ENCODE measurements at places on chromosomes 7 and 10.

DNA sequence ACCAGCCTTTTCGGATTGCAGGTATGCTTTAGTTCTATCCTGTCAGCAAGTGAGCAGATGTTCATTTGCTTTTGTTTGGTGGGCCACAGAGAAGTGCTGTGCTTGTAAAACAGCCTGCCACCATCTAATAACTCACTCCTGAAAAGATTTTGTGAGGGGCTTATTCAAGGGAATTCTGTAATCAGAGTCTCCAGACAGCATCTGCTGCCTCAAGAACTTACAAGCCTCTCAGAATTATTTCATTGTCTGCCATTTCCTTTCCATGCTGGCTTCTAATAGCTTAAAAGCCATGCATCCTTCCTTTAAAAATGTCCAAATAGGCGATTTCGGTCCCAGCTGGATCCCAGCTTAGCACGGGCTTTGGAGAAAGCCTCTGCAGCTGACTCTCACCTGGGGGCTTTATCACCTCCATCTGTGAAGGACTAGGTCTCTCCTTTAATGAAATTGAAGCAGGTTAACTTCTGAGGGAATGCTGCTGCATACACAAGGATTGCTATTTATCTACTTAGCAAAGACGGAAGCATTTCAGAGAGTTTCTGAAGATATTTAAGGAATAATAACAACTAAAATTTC, 48.0 kb downstream of the MALRD1 start:
- DNase-seq = no peak

DNA sequence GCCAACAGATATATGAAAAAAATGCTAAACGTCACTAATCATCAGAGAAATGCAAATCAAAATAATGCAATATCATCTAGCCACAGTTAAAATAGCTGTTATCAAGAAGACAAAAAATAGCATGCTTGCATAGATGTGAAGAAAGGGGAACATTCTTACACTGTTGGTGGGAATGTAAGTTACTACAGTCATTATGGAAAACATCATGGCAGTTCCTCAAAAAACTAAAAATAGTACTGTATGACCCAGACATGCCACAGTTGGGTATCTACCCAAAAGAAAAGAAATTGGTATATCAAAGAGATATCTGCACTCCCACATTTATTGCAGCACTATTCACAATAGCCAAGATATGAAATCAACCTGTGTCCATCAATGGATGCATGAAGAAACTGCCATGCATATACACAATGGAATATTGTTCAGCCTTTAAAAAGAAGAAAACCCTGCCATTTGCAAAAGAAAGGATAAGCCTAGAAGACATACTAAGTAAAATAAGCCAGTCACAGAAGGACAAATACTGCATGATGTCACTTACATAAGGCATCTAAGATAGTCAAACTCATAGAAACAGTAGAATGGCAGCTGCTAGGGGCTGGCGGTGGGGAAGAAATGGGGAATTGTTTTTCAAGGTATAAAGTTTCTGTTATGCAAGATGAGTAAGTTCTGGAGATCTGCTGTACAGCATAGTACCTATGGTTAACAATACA, 107.0 kb downstream of the PTPN20 start:
- no peak for DNase-seq

GRCh38 chr10:68559841-68560185, 324 bp upstream of the TET1 start:
- DNase-seq = no peak

DNA sequence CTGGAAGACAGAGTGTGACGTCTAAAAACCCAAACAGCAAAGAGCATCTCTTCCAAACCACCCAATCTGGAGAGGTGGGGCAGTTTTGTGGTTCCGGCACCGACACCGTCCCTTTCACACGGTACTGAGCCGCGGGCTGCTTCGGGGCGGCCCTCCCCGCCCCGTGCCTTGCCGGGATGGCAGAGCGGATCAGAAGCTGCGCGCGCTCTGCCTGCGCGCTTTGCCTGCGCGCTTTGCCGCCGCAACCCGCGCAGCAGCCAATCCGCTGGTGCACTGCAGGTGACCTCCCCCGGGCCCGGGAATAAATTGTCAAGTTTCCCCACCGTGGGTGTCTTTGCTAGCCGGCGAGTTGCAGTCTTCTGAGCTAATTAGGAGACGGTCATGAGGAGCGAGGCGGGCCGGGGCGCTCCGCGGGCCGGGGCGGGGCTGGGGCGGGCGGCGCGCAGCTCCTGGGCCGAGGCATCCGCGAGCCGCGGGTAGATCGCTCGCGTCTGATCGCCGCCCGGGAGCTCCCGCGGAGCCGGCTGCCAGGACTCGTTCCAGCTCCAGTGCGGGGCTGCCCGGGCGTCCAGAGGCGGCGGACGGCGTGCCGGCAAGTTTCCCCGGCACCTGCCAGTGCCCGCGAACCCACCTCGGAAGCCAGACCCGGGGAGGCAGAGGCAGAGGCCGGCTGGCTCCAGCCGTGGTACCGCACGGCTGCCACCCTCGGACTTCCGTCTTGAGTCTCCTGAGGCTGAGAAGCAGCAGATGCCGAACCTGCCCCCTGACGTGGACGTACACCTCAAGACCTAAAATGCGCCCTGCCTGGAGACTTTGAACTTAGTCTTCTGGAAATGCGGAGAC, 536.0 kb upstream of the GALNT17 start:
- DNase-seq = no peak

- DNase-seq = no peak
Measured at GRCh38 chr10:125221716-125222115, 61.4 kb upstream of the CTBP2 start.

- DNase-seq = peak; percentile 47
Measured at GRCh38 chr7:33893377-33893776, 12.0 kb upstream of the BMPER start.

DNA sequence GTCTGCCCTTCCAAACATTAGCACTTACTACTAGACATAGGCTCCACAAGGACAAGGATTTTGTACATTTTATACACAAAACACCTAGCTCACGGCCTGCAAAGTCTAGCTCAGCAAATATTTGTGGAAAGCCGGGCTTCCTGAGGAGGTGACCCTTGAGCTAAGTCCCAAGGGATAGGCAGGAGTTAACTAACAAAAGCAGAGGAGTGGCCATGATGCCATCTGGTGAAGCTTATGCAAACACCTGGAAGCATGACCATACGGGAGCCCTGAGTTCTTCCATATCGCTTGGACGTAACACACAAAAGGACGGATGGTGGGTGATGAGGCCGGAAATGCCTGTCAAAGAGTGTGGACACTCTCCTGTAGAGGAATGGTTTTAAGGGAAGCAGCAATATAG, 25.9 kb upstream of the YAE1 start:
- peak; percentile 64 for DNase-seq

DNA sequence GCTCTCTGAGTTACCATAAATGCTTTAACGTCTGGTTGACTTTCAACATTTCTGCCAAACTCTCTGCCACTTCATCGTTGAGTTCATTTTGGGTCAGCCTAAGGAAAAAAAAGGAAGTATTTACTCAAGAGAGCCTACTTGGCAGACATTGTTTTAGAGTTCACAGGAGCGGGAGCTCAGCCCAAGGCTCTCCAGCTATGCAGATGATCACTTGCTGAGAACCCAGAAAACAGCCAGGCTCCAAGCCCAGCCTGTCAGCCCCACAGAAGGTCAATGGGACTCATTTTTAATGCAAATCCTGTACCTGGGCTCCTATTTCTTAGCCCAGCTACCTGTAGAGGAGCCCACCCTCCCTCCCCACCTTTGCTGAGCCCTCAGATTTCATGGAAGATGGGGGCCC, 45.5 kb downstream of the NOD1 start:
- no peak for DNase-seq

GRCh38 chr10:98293550-98294269, 25.7 kb upstream of the LOXL4 start:
- no peak for DNase-seq

DNA sequence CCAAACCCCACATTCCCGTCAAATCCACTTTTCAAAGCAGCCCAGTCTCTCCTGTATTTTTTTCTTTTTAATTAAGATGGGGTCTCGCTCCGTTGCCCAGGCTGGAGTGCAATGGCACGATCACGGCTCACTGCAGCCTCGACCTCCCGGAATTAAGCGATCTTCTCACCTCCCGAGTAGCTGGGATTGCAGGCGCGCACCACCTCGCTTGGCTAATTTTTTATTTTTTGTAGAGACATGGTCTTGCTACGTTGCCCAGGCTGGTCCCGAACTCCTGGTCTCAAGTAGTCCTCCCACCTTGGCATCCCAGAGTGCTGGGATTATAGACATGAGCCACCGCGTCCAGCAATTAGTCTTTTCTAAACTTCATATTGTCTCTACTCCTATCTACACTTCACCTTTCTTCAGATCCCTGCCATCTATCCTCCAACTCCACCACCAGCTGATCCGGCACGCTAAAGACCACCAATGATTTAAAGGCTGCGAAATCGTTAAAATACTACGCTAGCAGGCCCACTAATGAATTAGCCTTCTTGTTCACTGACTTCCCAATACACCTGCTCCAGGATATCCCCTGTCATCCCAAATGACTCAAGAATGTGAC, 525 bp upstream of the CHUK start:
- no peak for DNase-seq

DNA sequence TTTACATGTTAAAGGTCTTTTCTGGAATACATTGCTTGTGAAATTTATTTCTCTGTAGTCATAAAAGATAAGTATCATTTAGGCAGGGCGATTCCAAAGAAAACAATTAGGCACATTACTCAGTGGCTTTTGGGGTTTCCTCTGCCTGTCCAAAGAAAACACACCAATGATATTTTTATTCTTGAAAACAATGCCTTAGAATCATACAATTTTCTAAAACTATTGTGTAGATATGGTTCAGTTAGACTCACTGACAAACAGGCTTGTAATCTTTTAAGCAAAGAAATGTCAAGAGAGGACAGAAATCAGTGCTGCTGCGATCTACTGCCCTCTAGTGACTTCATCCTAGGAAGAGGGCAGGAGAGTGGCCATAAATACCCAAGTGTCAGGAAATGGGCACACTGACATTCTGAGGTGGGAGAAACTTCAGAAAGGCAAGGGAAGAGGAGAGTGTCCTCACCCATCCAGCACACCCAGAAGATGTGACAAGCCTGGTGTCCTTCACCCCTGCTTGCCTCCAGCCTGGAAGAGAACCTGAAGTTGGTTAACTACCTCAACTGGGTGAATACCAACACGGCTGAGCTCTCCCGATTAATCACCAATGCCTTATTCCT, 120.5 kb downstream of the GALNT11 start:
- DNase-seq = peak; percentile 33

DNA sequence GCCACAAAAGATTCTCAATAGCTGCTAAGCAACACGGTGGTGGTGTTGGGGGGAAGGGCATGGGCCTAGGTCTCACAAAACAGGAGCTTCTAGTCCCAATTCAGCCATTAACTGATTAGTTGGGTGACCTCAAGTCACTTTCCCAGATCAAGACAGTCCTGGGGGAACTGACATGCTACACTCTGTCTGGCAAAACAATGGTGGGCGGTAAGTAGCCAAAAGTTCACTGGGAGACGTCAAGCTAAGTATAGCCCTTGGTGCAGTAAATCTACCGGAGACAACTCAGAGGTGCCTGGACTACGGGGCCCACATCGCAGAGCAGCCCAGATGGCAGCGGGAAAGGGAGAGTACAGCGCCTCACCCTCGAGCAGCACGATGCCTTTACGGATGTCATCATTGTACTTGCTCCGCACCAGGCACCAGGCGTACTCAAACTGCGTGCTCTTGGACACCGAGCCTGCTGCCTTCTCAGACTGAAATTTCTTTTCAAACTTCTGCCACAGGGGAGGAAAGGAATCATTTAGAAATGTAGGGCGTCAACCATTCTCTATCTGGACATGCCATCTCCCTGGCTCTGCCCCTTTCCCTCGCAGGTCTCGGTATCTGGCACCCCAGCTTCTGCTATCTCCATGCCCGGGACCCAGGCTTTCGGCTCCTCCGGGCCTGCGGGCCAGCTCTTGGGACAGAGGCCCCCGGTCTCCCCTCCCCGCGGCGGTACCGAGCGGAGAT, 1.1 kb downstream of the FIS1 start:
- no peak for DNase-seq

- no peak for DNase-seq
Measured at GRCh38 chr10:27710014-27710413, 35.6 kb downstream of the MKX start.

- no peak for DNase-seq
Measured at GRCh38 chr7:23357190-23358093, 58.3 kb downstream of the MALSU1 start.

DNA sequence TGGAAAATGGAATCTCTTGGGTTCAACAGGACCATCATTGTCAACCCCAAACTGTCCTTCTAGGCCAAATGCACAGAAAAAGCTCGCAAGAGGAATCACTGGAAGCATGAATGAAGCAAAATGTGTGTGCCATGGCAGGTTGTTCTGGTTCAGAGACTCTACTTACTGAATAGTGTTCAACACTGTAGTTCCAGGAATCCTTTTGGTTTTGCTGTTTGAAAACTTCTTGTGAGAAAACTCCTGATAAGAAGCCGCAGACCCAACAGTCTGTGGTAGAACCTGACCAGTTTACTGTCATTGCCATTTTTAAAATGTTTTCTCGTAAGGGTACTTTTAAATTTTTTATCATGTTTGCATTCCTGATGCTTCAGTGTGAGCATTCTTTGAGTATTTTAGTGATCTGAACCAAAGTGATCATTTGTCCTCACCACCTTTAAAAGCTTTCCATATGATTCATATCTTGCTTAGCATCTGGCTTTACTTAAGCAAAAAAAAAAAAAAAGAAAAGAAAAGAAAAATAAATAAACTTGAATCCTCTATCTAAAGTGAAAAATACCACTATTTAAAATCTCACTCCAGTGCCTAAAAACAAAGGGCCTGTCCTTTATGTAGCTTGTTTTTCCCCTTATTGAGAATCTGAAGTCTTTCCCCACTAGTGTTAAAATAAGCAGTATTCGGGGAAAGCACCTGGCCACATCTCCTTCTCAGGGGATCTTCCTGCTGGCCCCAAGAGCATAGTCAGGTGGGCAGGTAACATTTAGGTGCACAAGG, 92.4 kb downstream of the WNT2 start:
- no peak for DNase-seq

DNA sequence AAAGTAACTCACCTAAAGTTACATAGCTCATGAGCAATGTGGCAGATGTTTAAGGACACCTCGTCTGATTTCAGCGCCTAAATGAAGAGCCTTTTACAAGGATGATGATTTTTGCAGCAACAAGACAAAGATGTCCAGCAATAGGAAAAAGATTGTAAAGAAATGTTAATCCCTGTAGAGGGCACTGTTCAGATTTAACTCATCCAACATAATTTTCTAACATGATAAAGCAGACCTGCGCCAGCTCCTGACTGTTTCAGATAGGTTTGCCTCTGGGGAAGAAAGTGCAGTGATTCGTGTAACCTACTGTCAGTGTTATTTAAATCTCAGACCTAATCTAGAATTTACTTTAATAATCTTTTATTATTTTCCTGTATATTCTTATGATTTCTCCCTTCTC, 595.2 kb downstream of the AUTS2 start:
- DNase-seq = no peak

GRCh38 chr7:22765609-22766008, 38.6 kb downstream of the IL6 start:
- no peak for DNase-seq

DNA sequence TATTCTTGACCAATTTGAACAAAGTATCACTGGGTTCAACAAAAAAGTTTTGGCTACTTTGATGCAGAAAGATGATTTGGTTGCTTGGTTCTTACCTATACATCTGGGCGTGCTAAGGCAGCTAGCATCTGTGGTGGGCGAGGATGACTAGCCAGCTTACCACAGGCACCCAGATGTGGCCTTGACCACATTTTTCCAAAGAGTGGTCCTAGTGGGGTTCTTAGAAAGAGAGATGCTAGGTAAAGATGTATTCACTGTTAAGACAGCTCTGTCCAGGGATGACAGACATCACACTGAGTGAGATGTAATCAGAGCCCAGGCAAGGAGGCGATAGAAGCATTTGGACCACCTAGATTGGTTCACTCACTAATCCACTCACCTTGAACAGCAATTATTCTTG, 785 bp downstream of the DNTT start:
- DNase-seq = no peak

- no peak for DNase-seq
Measured at GRCh38 chr7:87152897-87153641, 816 bp downstream of the DMTF1 start.
